Islet precursor cell (in vitro differentiated cells): ENCODE measurements at places on chromosomes 1 and 21.

DNA sequence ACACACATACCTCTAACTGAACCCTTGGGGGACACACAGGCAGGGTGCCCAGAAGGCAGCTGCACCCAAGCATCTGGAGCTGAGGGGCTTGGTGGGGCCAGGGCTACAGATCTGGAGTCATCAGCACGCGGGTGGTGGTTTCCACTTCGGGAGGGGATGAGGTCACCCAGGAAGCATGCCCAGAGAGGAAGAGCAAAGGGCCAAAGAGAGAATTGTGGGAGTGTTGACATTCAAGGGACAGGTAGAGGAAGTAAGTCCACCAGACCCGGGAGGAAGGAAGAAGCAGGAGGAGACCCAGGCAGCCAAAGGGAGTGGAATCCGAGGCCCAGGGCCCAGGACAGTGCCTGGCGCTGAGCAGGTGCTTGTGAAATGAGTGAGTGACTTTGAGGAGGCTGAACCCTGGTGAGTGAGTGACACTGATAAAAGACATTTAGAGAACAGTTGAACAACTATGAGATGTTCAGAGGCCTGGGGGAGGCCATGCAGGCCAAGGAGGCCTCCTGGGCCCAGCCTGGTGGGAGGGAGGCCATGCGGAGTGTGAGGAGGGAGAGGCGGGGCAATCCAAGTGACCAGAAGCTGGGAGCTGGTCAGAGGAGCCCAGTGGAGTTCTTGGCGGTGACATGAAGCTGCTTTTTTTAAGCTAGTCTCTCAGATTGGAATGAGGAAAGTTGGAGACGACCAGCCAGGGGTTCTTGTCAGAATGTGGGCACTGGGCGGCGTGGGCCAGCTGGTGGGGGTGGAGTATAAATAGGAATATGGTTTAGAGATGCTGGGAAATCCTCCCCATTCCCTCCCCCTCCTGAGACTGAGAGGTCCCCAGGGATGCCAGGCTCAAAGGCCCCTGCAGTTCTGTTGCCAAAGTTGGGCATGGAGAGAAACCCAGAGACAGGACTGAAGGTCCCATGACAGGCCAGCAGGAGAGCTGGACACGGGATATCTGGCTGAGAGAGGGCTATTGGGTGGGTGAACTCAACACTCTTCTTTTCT, 7.9 kb downstream of the CDK18 start:
- DNase-seq, result no peak

GRCh38 chr1:119485201-119485600, 21.8 kb upstream of the HSD3B1 start:
- DNase-seq, result no peak

GRCh38 chr1:209491496-209491895, 92.0 kb upstream of the CAMK1G start:
- no peak for DNase-seq

DNA sequence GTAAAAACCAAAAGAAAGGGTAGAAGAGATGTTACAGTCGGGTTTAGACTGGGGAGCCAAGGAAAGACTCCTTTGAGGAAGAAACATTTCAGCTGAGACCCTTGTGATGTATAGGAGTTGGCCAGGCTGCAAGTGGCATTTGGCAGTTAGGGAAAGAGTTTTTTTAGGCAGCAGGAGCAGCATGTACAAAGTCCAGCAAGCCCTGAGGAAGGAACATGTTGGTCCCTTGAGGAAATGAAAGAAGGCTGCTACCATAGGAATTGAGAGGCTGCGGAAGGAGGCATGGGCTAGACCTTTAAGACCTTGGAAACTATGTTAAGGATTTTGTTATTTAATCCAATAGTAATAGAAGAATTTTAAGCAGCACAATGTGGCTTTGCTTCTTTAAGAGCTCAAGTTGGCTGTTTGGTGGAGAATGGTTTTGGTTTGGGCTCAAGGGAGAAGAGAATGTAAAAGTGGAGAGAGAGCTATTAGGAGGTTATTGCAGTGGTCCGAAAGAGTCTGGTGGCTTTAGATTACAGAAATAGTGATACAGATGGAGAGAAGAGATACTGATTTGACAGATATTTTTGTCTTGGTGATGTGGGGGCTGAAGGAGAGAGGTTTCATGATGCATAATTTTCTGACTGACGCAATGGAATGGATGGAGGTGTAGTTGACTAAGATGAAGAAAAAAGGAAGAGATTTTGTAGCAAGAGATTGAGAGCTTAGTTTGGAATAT, 26.6 kb downstream of the SMAP2 start:
- DNase-seq, result no peak

GRCh38 chr1:237316352-237316751, 274.4 kb downstream of the RYR2 start:
- no peak for DNase-seq

GRCh38 chr1:211118407-211119102, 15.4 kb downstream of the KCNH1 start:
- no peak for DNase-seq

DNA sequence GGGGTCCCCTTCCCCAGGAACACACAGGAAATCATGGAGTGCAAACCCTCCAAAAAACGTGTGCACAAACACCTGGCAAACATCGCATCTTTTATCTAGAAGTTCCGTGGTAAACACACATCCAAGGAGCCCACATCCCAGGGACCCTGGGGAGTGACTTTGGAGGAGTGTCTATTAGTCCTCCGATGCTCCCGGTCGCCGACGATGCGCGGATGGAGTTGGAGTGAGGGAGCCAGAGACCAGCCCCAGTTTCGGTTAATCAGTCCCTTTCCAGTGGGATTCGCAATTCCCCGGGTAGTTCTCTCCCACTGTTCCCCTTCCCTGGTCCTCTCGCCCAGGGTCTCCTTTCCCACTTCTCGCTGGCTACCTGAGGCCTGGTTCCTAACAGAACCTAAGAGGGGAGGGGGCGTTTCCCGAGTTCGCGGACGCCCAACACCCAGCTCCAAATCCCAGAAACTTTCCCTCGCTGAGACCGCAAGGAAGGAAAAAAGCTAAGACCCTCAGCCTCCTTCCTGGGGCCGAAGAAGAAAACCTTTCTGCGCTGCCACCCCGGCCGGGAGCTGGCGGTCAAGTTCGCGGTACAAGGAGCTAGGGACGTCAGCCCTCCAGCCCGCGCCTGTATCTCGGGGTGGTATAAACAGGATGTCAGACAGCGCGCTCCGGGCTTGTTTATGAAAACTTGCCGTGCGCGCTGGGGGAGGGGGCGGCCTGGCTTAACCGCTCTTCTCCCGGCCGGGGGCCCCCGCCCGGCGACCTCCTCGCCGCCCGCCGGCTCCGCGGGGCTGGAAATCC, 787 bp downstream of the JAK1 start:
- peak; percentile 70 for DNase-seq

GRCh38 chr21:45343891-45344290, 56.2 kb upstream of the POFUT2 start:
- DNase-seq, result no peak

DNA sequence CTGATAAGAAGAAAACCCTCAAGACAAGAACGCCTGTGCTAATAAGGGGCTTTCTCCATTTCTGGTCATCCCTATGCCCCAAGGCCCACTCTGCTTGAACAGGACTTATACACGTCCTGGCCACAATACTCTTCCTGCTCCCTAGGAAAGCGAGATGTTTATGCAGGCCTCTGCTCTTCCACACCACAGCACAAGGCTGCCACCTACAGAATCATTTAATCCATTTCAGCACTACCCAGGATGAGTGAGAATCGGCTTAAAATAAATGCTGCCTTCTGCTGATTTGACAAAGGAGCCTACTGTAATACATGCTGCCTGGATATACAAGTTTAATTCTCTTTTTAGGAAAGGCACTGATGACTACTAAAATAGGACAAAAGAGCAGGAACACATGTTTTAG, 29.4 kb downstream of the FRRS1 start:
- peak; percentile 73 for DNase-seq
